ENCODE measurements at places on chromosomes 6 and 20.

- no peak for DNase-seq
These were observed 197.7 kb downstream of the SMOC2 start for GRCh38 chr6:168638468-168639271.

DNA sequence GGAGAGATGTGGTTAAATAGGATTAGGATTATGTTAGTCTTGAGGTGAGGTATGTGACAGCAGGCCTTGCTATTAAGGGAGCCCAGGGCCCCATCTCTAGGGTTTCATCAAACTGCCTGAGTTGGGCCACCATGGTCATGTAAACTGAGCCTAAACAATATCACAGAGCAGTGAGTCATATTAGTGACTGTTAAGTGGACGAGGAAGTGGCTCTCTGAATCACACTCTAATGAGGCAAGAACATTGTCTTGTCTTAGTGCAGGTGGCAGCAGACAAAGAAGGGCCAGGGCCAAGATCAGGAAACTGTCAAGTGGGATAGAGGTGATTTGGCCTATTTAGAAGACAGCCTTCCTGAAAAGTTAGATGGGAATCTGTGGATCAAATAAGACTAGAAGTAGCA is 23.1 kb downstream of the ENPP3 start:
- DNase-seq, result no peak

GRCh38 chr20:21352703-21353102 is 44.6 kb downstream of the NKX2-4 start:
- no peak for DNase-seq

- no peak for DNase-seq
These were observed 3.9 kb downstream of the ZBP1 start for GRCh38 chr20:57616143-57616951.

DNA sequence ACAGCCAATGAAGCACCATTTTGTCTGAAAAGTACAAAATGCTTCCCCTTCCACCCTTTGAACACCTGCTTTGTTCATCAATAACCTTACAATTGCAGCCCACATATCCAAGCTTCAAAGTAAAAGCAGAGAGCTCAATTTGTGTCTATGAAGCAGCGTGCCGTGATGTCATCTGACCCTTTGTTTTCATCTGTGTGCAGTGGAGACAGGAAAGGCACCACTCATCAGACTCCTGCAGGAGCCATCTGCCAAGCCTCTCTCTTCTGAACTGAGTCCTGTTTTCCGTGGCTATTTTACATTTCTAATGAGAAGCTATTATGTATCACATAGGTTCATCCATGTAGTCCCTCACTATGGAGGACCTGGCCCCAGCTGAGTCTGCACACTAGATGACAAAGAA is 7.5 kb upstream of the LY86 start:
- DNase-seq, result no peak
